NCI-H2029 (cell line): ENCODE measurements at places on chromosomes 11 and 22.

DNA sequence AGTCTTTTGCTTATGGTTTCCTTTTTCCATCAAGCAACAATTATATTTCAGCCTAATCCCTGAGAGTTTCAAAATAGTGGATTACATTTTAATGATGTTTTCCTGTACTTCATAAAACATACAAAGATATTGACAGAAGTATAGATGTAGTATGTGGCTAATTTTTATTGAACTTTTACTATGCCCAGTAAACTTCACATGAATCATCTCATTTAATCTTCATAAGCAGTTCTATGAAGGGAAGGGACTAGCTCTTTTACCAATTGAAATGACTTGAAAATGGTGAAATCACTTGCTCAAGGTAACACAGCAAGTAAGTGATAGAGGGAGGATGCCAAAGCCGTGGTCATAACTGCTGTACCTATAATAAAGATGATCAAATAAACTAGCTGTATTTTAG is 27.5 kb downstream of the RTN3 start:
- DNase-seq = no peak

DNA sequence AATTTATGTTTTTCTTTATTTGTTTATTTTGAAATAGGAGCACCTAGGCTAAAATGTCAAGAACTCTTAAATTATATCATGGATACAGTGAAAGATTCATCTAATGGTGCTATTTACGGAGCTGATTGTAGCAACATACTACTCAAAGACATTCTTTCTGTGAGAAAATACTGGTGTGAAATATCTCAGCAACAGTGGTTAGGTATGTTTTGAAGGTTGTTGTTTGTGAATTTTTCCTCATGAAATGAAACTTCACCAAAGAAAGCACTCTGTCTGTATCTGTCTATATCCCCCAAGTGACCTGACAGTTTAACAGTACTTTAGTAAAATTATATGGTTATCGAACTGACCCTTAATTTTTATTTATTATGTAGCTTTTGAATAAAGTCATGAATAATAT is 12.8 kb downstream of the ATM start:
- DNase-seq = no peak

DNA sequence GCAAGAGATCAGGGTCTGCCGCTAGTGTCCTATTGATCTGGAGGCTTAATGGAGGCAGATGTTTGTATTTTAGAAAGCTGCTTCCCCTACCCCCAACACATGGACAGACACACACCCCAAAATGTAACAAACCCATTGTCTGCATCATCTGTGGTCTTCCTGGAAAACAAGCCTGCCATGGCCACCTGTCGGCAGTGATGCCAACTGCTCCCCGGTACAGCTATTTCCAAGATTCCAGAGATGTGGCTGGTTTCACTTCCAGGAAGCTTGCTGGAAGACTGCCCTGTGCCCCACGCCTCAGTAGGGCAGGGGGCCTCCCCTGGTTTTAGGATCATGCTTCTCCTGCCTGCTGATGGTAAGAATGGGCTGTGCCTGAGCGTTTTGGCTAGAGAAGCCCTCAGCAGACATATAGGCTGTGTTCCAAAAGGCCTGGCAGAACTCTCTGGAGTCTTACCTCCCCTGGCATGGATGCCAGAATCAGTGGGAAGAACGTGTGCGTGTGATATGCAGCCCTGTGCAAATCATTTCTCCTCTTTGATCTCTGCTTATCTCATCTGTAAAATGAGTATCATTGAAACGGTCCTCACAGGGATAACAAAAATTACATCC is 108.6 kb downstream of the FBXO7 start:
- DNase-seq = no peak

- DNase-seq = no peak
Observed at GRCh38 chr11:73563539-73564200, 34.2 kb downstream of the FAM168A start.

DNA sequence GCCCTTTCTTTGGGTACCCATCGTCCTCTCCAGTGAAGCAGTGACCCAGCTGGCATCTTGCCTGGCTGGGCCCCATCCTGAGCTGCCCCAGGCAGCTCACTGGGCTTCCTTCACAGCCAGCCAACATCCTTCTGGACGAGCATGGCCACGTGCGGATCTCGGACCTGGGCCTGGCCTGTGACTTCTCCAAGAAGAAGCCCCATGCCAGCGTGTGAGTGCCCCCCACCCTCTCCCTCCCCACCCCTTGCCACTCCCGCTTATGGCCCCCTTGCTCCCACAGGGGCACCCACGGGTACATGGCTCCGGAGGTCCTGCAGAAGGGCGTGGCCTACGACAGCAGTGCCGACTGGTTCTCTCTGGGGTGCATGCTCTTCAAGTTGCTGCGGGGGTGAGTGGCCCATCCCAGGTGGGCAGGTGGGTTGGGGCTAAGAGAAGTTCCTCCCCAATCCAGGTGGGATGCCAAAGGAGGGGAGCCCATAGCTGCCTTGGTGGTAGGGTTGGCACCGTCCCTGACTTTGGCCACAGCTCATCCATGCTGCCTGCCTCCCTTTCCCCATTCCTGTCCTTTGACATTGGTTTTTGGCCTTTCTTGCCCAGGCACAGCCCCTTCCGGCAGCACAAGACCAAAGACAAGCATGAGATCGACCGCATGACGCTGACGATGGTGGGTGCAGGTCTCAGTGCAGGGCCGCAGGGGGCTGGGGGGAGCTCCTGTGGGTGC is 6.8 kb upstream of the ANKRD13D start:
- no peak for DNase-seq
